ENCODE measurements at places on chromosomes 1 and 21. TPM values are rescaled to one million over a fixed set of nuclear protein-coding genes. Genes with fewer than 3 reads are reported as not detected.

DNA sequence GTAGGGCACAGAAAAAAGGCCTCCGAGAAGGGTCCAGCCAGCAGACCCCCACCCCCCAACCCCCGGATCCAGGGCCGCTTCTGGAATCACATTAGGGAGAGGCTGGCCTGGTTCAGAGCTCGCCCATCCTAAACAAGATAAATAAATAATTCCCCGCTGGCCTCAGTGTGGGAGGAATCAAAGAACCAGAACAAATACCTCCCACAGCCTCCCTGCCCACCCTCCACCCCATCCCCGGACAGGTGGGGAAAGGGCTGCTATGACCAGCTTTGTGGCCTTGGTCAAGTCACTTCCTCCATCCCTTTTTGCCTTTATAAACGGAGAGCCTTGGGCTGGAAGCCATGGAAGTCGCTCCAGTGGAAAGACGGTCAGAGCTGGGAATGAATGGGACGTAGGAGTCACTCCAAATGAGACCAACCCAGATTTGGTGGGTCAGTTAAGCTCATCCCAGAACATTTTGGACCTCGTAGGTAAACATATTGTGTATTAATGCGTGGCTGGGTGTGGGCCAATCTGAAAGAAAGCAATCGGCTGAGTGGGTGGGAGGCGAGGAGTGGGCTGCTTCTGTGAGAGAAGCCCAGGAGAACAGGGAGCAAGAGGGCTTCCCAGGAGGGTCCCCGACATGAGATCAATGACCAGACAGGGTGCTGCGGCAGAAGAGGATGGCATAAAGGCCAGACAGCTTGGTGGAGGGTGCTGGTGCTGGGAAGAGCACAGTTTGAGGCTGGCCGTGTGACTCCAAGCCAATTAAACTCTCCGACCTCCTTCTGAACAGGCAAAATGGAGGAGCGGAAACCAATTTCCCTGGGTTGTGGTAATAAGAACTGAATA lies 63.3 kb downstream of the MEF2D start:
- peak overlapping the region; percentile 15 for H3K27ac ChIP-seq
- H3K27me3 ChIP-seq = peaks cover 94% of the 10 kb centered on the region
- H3K4me1 ChIP-seq = peaks cover 22% of the 10 kb centered on the region
- H3K36me3 ChIP-seq = peaks cover 4% of the 10 kb centered on the region
- H3K4me3 ChIP-seq = no peak overlapping the region

Gene PDE9A
- 2.0 TPM for total RNA-seq

GRCh38 chr1:176963181-176963580 lies 201.3 kb downstream of the ASTN1 start:
- H3K4me3 ChIP-seq = no peak overlapping the region
- H3K36me3 ChIP-seq = no peaks in the 10 kb centered on the region
- H3K4me1 ChIP-seq = no peaks in the 10 kb centered on the region
- no peak for DNase-seq

DNA sequence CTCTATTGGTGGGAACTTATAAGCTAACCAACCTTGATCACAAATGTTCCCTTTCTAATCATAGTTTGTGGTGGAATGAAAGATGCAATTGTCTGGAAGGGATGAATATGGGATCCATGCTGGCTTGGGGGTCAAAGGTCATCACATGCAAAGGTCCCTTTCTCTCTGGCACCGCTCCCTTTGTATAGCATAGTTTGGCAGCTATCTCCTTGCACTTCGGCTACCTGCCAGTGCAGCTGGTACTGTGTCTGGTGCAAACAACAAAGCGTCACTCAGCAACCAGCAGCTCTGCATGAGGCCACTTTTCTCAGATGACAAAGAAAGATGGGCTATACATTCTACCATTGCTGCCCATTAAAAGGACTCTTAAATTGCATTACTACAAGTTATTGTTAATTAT lies 188.2 kb upstream of the NFIA start:
- peaks cover 53% of the 10 kb centered on the region for H3K27me3 ChIP-seq
- no peak overlapping the region for H3K27ac ChIP-seq
- H3K4me1 ChIP-seq = peaks cover 7% of the 10 kb centered on the region
- H3K4me3 ChIP-seq = no peak overlapping the region

DNA sequence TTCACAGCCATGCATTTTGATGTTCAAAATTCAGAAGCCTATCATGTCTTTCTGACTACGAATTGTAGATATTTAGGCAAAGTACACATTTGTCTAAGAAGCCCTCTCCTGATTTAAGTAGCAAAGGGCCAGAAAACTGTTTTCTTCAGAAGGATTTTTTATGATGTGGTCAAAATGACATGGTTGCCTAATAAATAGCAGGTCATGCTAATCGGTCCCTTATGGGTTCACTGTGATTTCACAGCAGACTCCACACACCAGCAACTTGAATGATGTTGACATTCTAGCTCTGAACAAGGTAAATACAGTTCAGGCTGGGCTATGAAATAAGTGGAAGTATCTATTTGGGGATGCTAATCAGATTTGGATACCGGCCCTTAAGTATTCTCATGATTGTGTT lies 178.7 kb upstream of the DPYD start:
- H3K4me3 ChIP-seq = no peak overlapping the region
- no peaks in the 10 kb centered on the region for H3K4me1 ChIP-seq
- H3K36me3 ChIP-seq = no peaks in the 10 kb centered on the region

DNA sequence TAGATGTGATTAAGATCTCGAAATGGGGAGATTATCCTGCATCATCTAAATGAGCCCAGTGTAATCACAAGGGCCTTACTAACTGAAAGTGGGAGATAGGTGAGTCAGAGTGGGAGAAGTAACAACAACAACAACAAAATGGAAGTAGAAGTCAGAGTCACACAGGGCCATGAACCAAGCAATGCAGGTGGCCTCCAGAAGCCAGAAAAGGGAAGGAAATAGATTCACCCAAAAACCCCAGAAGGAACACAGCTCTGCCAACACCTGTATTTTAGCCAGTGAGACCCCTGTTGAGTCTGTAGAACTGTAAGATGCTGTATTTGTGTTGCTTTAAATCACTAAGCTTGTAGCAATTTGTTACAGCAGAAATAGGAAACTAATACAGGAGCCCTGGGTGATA lies 4.1 kb downstream of the TAGLN2 start:
- no peak for DNase-seq
- no peaks in the 10 kb centered on the region for H3K27me3 ChIP-seq
- H3K4me1 ChIP-seq = peaks cover 66% of the 10 kb centered on the region
- H3K27ac ChIP-seq = peak overlapping the region; percentile 98
- H3K4me3 ChIP-seq = peak overlapping the region; percentile 95
- H3K36me3 ChIP-seq = peaks cover 53% of the 10 kb centered on the region

GRCh38 chr1:231806623-231807495 lies 180.3 kb downstream of the DISC1 start:
- no peaks in the 10 kb centered on the region for H3K4me1 ChIP-seq
- DNase-seq = peak; percentile 49
- no peak overlapping the region for H3K27ac ChIP-seq
- no peaks in the 10 kb centered on the region for H3K27me3 ChIP-seq

DNA sequence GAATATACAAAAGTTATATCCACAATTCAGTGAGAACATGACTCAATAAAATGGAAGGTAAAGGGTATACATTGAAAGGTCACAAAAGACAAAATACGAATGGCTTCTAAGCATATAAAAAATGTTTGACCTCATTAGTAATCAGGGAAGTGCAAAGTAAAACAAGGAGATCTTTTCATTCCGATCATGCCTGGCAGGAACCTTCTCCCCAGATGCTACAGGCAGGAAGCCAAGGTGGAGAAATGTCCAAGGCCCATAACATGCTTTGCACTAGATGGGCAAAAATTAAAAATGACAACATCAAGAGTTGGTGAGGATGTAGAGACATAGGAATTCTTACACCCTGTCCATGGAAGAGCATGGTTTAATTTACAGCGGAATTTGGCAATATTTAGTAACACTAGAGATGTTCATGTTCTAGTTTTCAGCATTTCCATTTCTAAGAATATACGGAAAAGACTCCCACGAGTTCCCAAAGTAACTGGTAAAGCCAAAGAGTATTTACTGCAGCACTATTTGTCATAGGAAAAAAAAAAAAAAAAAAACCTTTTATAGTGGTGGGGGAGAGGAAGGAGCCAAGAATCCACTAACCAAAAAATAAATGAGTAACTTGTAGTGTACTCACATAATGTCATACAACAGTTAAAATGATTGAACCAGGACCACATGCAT lies 184.5 kb upstream of the KAZN start:
- no peak for DNase-seq
- no peaks in the 10 kb centered on the region for H3K27me3 ChIP-seq
- H3K27ac ChIP-seq = no peak overlapping the region
- no peaks in the 10 kb centered on the region for H3K36me3 ChIP-seq

DNA sequence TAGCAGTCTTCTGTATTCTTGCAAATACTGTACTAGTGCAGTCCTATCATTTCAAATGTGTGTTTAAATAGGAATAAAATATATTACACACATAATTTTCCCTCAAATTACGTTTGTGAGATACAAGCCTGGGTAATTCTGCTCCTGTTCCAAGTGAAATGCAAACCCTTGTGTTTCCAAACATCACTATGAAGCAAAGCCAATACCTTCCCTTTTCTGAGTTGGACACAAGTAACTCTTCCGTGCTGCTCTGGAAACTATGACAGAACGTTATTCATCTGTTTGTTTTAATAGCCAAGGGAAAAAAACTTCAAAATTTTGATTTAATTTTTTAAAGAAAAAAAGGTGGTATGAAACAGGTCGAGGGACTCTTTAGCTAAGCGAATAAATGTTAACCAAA lies 73.7 kb upstream of the UBE2U start:
- DNase-seq = no peak
- H3K4me3 ChIP-seq = no peak overlapping the region

Gene FCRLB
- 0.63 TPM for total RNA-seq

Gene ZYG11A
- total RNA-seq = 0.35 TPM

DNA sequence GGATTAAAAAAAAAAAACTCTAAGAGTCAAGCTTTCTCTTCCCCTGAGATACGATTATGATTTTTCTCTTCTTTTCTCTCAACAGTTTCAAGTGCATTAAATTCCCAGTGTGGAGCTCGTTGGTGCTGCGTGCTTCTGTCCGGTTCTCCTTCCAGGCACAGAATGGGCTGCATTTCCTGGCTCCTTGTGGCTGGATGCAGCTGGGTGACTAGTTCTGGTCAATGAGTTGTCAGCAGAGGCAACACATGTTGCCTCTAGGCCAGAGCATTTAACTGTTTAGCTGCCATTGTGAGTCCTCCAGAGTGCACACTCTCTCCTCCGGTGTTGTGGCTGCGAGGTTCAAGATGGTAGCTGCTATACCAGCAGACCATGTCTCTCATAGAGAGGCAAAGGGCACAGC lies 312.9 kb downstream of the RRAGC start:
- DNase-seq = no peak
- H3K4me3 ChIP-seq = no peak overlapping the region
- H3K27ac ChIP-seq = no peak overlapping the region
- H3K36me3 ChIP-seq = no peaks in the 10 kb centered on the region

Gene ZNF695
- 0.23 TPM for total RNA-seq

DNA sequence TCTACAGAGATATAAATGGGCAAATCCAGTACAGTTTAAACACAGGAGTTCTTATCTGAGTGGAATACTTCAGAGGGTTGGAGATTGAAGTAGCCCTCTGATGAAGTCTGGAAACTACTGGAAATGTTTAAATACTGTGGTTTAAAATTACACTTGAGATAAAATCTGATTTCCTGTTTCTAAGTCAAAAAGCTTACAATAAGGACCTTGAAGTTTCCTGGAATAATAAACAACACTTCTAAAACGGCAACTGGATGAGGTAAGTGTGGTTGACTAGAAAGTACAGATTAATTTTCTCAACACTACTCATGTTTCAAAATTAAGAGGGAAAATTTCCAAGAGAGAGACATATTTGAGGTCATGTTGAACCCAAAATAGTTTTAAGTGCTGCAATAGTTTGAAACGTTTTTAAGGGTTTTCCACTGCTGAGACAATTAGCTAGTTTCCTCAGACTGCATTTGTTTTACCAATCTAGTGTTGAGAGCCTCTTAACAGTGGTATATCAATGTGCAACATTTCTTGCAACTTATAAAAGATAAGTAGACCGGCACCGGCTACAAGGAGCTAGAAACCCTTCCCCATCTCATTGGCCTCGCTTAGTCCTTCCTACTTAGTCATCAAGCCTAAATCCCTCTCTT lies 27.4 kb downstream of the KCNA3 start:
- no peak overlapping the region for H3K4me3 ChIP-seq
- no peak overlapping the region for H3K27ac ChIP-seq
- H3K27me3 ChIP-seq = no peaks in the 10 kb centered on the region
- H3K4me1 ChIP-seq = peaks cover 37% of the 10 kb centered on the region

Gene CHRM3
- not detected for total RNA-seq

DNA sequence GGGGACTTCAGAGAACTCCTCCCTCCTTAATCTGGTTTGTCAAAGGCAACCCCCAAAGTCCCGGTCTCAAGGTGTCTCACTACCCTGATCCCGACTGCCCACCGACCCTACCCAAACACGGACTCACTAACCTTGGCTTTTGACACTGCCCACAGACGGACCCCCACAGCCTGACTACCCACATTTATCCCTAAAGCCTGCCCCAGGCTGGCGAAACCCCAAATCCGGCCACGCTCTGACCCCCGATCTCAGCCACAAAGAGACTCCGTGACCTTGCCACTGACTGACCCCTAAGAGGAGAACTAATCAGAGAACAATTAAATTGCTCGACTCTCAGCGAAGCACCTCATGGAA lies 5.2 kb downstream of the ID3 start:
- peaks cover 14% of the 10 kb centered on the region for H3K27me3 ChIP-seq
- peak overlapping the region; percentile 79 for H3K27ac ChIP-seq
- H3K4me3 ChIP-seq = peak overlapping the region; percentile 67
- peaks cover 44% of the 10 kb centered on the region for H3K4me1 ChIP-seq

GRCh38 chr21:42319376-42319775 lies 4.2 kb upstream of the TFF3 start:
- H3K27ac ChIP-seq = peak overlapping the region; percentile 48
- peaks cover 14% of the 10 kb centered on the region for H3K4me1 ChIP-seq
- no peak for DNase-seq
- H3K36me3 ChIP-seq = no peaks in the 10 kb centered on the region
- no peak overlapping the region for H3K4me3 ChIP-seq
- peaks cover 18% of the 10 kb centered on the region for H3K27me3 ChIP-seq

DNA sequence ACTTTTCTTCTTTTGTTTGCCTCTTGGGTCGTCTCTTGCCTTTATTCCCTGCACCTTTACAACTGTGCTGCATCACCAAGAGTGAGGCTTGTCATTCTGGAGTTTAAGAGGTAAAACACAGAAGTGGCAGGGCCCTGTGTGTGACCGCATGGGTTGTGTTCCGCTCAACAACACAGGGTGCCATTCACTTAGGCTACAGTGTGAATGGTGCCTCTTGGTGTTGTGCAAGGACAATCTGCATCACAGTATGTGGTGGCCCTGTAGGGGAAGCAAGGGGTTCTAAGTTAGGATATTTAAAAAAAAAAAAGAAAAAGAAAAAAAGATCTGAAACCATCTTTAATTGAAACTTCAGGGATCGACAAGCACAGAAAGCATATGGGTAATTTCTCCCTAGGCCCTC lies 38.2 kb downstream of the BRINP2 start:
- no peaks in the 10 kb centered on the region for H3K4me1 ChIP-seq
- H3K4me3 ChIP-seq = no peak overlapping the region
- no peak overlapping the region for H3K27ac ChIP-seq
- no peak for DNase-seq
- no peaks in the 10 kb centered on the region for H3K36me3 ChIP-seq
- H3K27me3 ChIP-seq = no peaks in the 10 kb centered on the region
